ENCODE measurements at places on chromosomes 12 and 14. TPM values are rescaled to one million over a fixed set of nuclear protein-coding genes. Genes with fewer than 3 reads are reported as not detected.

USP44 gene
- total RNA-seq: 18.9 TPM

CYP27B1 gene
- total RNA-seq: 2.3 TPM

TBX5 gene
- total RNA-seq: not detected

PAH gene
- not detected for total RNA-seq

NEUROD4 gene
- total RNA-seq: not detected

ASCL1 gene
- total RNA-seq: not detected

PLEKHD1 gene
- total RNA-seq: 0.10 TPM

OR4K14 gene
- not detected for total RNA-seq

All from activated CD8-positive, alpha-beta T cell treated with anti-CD3 and anti-CD28 coated beads, Interleukin-2, amount 10 ng/mL, durations not matched to agents 7 days and 5 days (primary cell).